ENCODE measurements at places on chromosomes 3 and 15.

DNA sequence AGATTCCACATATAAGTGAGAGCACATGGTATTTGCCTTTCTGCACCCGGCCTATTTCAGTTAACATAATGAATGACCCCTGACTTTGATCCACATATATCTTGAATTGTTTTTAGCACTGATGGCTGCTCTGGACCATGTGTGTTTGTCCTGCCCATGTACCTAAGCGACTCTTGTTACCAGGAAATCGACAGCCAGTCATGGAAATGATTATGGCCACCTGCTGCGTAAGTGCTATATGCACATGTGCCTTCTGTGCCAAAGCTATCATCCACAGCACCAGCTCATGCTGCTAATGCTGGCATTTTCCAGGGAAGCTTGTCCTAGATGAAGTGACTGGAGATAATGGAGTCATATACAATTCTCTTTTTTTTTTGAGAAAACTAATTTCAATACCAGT lies 103.7 kb downstream of the PEX5L start:
- DNase-seq: no peak

- no peak for DNase-seq
These were observed 76.0 kb downstream of the WWTR1 start for GRCh38 chr3:149581681-149582370.

GRCh38 chr15:55348281-55348778 lies 29.3 kb downstream of the PIGB start:
- no peak for DNase-seq

GRCh38 chr3:50147016-50147415 lies 8.1 kb upstream of the SEMA3F start:
- no peak for DNase-seq

DNA sequence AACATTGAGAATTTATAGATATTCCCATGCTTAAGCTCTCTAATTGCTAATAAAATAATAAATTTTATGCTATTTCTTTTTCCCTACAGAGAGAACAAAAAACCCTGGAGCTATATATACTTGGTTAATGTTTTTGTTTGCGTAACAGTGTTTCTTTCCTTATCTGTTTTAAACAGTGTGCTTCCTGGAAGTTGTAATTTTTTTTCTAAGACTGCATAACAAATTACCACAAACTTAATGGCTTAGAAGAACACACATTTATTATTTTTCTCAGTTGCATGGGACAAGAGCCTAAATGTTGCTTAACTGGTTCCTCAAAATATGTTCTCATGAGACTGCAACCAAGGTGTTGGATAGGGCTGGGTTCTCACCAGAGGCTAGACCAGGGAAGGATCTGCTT lies 49.7 kb upstream of the DPH6 start:
- no peak for DNase-seq

- DNase-seq: no peak
These were observed 27.3 kb downstream of the STT3B start for GRCh38 chr3:31559872-31560534.

DNA sequence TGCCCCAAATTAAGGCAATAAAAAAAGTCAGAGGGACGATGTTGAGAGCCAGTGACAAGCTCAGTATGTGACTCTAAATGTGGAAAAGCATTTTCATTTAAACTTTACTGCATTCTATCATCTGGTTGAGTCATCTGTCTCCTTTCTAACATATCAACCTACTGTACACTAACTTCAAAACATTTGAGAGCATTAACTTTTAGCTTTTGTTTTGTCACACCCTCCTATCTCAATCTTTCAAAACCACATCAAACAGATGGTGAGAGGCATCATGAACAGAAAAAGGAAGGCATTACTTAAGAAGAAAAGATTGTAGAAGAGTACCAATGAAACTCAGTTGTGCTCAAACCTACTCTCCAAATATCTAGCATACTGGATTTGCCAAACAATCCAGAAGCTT lies 4.8 kb downstream of the LRRC58 start:
- no peak for DNase-seq

DNA sequence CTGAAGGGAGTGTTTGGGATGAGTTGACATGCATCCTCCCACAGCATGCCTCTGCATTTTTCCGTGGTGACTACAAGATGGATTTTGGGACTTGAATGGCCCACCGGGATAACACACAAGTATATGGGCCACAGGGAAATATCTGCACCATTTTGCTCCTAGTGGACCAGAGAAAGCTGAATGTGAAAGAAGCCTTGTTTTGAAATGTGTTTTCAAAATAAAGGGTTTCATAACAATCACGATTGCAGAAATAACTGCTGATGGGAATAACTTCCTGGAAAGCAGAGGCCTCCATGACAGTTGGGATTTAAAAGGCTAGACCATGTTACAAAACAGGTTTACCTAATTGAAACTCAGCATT lies 77.5 kb upstream of the PRR23C start:
- DNase-seq: no peak

- DNase-seq: no peak
These were observed 20.8 kb upstream of the VPS8 start for GRCh38 chr3:184791171-184791570.

GRCh38 chr3:53846134-53846850 lies at the start of the genes CHDH and IL17RB:
Gene CHDH (minus strand): TSS chr3:53846419. CDS start chr3:53824008, 22,411 bp downstream.
Gene IL17RB (plus strand): TSS chr3:53846568. CDS start chr3:53846589, 21 bp downstream.
- no peak for DNase-seq

DNA sequence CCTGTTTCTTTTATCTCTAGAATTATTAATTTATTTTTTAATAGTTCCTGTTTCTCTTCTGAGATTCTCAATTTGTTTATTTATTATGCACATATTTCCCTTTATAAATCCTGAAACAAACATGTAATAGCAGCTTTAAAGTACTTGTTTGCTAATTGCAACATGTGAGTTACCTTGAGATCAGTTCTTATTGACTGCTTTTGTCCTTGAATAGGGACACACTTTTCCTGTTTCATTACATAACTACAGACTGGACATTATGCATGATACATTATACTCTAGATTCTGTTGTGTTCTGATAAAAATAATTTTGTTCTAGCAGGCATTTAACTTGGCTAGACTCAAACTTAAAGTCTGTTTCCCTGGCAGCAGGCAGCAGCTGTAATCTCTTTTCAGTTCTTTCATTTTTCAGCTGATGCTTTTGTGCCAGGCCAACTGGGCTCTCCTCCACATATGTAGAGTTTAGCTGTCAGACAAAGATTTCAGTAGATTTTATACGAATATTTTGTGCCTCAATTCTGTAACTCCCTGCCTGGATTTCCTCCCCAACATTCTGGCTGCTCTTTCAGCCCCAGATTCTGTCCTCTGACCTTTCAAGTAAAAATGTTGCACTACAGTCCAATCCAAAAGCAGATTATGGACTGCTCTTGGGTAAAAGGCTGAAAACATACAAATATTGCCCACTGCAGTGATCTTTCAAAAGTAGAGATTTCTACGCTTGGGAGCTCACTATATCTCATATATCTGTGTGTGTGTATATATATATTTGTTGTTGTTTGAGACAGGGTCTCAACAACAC lies 41.9 kb downstream of the PCOLCE2 start:
- no peak for DNase-seq

GRCh38 chr15:78154955-78155354 lies 5.8 kb downstream of the IDH3A start:
- DNase-seq: no peak

GRCh38 chr3:38650248-38650951 lies 913 bp upstream of the SCN5A start:
- DNase-seq: no peak

GRCh38 chr3:162610261-162610660 lies 1113.7 kb downstream of the OTOL1 start:
- DNase-seq: no peak

All from stimulated activated CD4-positive, alpha-beta T cell treated with anti-CD3 and anti-CD28 coated beads, Interleukin-2, amount 100 ng/mL, for 4 hours (primary cell).